CD4-positive, alpha-beta T cell (primary cell): ENCODE measurements at places on chromosomes 5 and 9.

DNA sequence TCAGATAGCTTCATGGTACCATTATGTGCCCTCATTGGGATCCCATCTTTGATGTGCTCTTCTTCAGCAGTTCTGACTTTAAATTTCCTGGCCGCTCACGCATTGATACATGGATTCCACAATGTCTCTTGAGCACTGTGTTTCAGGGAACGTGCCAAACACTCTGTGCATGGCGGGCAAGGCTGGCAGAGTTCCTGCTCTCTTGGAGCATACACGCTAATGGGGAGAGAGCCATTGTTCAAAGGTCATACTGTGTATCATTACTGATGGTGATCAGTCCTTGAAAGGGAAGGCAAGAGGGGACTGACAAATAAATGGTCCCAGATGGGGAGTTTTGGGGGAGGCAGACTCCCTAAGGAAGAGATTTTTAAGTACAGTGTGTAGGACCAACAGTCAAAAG is 52.3 kb downstream of the AMBP start:
- H3K27ac ChIP-seq, result no peak overlapping the region
- no peaks in the 10 kb centered on the region for H3K4me1 ChIP-seq
- no peaks in the 10 kb centered on the region for H3K36me3 ChIP-seq
- no peak overlapping the region for H3K4me3 ChIP-seq

GRCh38 chr5:112025757-112026156 is 268.8 kb upstream of the NREP start:
- no peak overlapping the region for H3K4me3 ChIP-seq
- DNase-seq, result no peak
- H3K27ac ChIP-seq, result no peak overlapping the region

- no peak for DNase-seq
- H3K4me3 ChIP-seq, result no peak overlapping the region
- no peaks in the 10 kb centered on the region for H3K36me3 ChIP-seq
- no peaks in the 10 kb centered on the region for H3K4me1 ChIP-seq
- H3K27ac ChIP-seq, result no peak overlapping the region
- no peaks in the 10 kb centered on the region for H3K27me3 ChIP-seq
Observed at GRCh38 chr5:81904861-81905260, 67.0 kb upstream of the ATG10 start.

DNA sequence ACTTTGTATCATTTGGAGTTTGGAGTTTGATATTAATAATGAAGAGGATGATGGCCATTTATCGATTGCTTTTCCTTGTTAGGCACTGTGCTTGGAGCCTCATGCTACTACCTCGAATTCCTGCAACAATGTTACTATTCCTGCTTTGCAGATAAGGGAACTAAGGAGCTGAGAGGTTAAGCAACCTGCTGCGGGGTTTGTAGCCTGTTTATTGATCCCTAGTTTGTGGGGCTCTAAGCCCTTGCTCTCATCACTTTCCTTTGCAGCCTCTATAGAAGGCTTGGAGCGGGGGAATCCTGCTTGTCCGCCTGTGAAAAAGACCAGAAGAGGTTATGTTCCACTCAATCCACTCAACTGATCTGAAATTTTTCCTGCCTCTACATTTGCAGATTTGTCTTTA is 15.8 kb downstream of the ARHGEF28 start:
- DNase-seq, result no peak
- H3K4me1 ChIP-seq, result no peaks in the 10 kb centered on the region
- no peaks in the 10 kb centered on the region for H3K36me3 ChIP-seq
- H3K27ac ChIP-seq, result no peak overlapping the region

DNA sequence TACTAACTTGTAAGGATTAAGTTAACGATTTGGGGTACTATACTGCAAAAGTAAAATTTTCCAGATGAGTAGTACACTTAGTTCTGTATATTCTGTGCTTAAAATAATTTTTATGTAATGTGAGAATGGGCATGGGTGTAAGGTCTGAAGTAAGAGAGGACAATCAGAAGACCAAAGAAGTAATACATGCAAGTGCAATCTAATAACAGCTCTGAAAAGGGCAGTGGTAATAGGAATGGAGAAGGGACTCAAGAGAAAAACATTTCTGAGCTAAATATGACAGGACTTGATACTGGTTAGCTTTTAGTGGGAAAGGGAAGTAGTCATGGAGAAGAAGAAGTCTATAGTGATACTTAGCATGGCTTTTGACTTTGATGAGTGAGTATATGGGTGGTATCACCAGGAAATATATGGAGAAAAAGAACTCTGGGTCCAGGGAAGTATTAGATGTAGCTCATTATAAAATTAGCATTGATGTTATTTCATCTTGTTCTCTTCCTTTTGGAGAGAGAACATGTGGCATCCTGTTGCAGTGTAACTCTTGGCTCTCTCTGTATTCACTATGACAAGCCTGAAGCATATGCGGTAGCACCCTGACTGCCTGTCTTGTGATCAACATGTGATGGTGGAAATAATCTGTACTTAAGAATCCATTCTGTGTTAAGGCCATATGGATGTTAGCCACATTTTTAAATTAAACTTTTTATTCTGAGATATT is 60.5 kb downstream of the ERCC6L2 start:
- H3K27ac ChIP-seq, result no peak overlapping the region
- H3K27me3 ChIP-seq, result no peaks in the 10 kb centered on the region
- H3K4me1 ChIP-seq, result no peaks in the 10 kb centered on the region
- no peak for DNase-seq
- peaks cover 45% of the 10 kb centered on the region for H3K36me3 ChIP-seq

GRCh38 chr9:77019236-77019925 is at the start of gene FOXB2:
Gene FOXB2 (plus strand): TSS chr9:77019655. CDS start chr9:77019655, 0 bp downstream.
- H3K27me3 ChIP-seq, result peaks cover 86% of the 10 kb centered on the region
- H3K4me3 ChIP-seq, result no peak within 1 kb of the TSS
- no peaks in the 10 kb centered on the region for H3K36me3 ChIP-seq
- no peak for DNase-seq
- peaks cover 30% of the 10 kb centered on the region for H3K4me1 ChIP-seq

DNA sequence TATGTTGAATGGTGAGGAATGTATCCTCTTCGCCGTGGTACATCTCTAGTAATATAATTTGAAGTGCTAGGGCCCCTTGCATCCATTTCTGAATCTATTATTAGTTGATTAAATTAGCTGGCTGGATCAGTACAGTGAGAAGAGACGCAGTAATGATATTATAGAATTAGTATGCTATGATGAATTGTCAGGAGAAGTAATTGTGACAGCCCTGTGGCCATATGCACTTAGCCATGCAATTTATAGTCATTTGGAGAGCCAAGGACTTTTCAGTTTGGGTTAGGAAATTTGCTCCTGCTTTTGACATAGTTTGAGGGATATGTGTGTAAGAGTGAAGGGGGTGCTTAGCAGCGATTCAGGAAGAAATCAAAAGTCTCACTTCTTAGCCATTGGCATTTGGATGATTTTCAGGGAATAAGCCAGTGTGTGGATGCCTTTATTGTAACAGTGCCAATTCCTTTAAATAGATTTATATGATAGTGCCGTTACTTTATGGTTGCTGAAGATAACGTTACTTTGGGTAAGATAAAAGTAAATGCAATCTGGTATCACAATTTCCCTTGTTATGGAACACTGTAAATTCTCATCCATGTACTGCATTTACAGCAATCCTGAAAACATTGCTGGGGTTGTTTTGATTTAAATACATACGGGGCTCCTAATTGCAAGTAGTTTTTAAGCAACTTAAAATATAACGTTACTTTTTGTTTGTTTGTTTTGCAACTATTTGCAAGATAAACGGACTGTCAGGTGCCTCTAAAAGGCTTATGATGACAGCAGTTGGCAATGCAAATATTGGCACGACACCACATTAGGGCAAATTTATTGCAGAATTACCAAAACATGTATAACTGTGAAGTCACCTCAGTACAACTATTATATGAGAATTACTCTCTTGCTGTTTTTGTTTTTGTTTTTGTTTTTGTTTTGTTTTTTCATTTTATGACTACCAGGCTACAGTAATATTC is 875.4 kb upstream of the WWC1 start:
- no peak overlapping the region for H3K4me3 ChIP-seq
- H3K4me1 ChIP-seq, result no peaks in the 10 kb centered on the region
- no peaks in the 10 kb centered on the region for H3K36me3 ChIP-seq
- no peak for DNase-seq
- no peaks in the 10 kb centered on the region for H3K27me3 ChIP-seq

- H3K4me3 ChIP-seq, result no peak overlapping the region
- no peak for DNase-seq
- H3K27ac ChIP-seq, result no peak overlapping the region
- no peaks in the 10 kb centered on the region for H3K4me1 ChIP-seq
- no peaks in the 10 kb centered on the region for H3K36me3 ChIP-seq
Observed at GRCh38 chr5:102701748-102702147, 53.4 kb upstream of the PAM start.

GRCh38 chr5:168706655-168707069 is 127.5 kb upstream of the PANK3 start:
- no peaks in the 10 kb centered on the region for H3K4me1 ChIP-seq
- no peak overlapping the region for H3K4me3 ChIP-seq
- no peak overlapping the region for H3K27ac ChIP-seq

DNA sequence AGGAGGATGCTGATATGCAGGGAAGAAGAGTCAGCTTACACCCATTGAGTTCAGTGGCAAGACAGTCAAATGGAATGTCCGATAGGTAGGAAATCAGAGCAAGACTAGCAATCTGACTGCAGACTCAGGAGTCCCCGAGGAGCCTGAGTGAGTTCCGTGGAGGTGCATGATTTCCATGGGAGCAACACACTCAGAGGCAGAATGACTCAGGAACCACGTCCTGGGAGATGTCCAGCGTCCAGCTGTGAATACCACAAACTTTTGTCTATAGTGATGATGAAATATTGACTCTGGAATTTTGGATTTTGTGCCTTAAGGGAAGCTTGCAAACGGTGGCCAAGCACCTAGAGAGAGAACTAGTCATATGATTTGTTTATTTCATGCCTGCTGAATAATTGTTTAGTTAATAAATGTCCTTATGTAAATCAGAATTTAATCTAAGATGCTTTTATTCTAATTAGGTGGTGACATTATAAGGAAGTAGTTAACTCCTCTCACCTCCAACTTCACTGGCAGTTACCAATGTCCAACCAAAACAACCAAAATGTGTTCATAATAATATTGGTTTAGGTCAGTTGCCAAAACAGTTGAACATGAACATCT is 100.4 kb downstream of the PDE4D start:
- no peaks in the 10 kb centered on the region for H3K36me3 ChIP-seq
- H3K4me3 ChIP-seq, result no peak overlapping the region
- no peaks in the 10 kb centered on the region for H3K27me3 ChIP-seq
- H3K4me1 ChIP-seq, result no peaks in the 10 kb centered on the region
- no peak overlapping the region for H3K27ac ChIP-seq

GRCh38 chr5:173452119-173452905 is 124.1 kb upstream of the STC2 start:
- no peak overlapping the region for H3K27ac ChIP-seq
- no peak overlapping the region for H3K4me3 ChIP-seq
- no peak for DNase-seq
- H3K36me3 ChIP-seq, result no peaks in the 10 kb centered on the region
- H3K4me1 ChIP-seq, result no peaks in the 10 kb centered on the region

DNA sequence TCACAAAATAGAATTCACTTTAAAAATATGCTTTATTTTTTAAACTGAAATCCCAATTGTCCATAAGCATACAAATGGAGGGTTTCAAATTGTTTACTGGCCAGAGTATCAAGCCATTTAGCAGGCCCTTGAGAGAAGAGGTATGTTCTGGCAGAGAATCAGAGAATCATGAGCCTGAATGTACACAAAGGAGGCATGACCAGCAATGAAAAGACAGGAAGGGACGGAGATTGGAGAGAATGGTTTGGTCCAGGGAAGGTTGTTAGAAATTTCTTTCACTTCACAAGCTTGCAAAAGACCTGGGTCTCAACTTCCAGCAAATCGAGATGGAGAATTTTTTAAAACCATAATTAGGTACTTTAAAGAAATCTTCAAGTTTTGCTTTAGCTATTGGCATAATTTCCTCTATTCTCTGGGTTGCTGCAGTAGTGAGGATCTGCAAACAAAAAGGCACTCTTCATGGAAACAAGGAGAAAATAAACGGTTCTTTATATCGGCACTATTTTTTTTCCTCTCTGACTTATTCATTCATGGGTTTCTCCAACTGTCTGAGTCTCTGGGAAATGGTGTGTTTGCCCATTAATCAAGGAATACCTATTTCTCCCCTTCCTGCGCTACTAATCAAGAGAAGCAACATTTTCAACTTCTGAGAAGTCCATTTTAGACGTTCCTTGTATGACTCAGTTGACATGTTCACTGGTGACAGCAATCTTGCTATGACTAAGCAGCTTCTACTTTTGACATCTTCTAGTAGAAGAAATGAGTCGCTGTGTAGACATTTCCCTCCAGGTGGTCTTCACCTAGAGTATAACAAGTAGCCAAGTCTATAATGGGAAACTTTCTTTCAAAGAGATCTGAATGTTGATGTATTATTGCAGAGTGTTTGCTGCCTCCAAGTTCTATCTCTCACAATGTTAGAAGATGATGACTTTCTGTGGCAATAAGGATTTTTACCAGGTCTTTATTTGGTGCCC is 23.1 kb upstream of the ERCC6L2 start:
- H3K27ac ChIP-seq, result no peak overlapping the region
- no peak for DNase-seq
- H3K4me1 ChIP-seq, result peaks cover 3% of the 10 kb centered on the region
- no peaks in the 10 kb centered on the region for H3K27me3 ChIP-seq
- no peaks in the 10 kb centered on the region for H3K36me3 ChIP-seq
- no peak overlapping the region for H3K4me3 ChIP-seq

DNA sequence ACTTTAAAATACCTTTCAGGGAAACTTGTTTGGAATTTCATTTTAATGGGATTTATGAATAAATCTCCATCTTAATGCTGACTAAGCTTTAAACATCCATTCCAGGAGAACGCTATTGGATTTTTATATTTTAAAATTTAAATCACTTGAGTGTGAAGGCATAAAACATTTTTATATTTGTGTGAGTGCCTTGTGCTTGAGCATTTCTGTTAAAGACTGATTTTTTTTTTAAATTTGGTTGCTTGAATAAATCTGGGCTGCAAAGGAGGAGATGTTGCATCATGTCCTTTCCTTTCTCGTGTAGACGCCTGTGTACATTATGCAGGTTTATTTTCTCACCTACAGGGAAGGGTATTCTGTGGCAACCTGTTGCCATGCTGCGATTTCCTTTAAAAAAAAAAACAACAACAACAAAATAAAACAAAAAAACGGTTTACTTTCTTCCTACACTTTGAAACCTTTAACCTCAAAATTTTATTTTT is 108.1 kb downstream of the ZNF462 start:
- no peaks in the 10 kb centered on the region for H3K36me3 ChIP-seq
- H3K27me3 ChIP-seq, result no peaks in the 10 kb centered on the region
- H3K27ac ChIP-seq, result no peak overlapping the region
- no peaks in the 10 kb centered on the region for H3K4me1 ChIP-seq
- DNase-seq, result no peak
